ENCODE measurements at places on chromosomes 13 and 19.

- no peak for DNase-seq
Observed at GRCh38 chr13:34224877-34225276, 406.9 kb downstream of the RFC3 start.

- peak; percentile 8 for DNase-seq
Observed at GRCh38 chr13:107025991-107026390, 458.1 kb upstream of the ARGLU1 start.

- DNase-seq: no peak
Observed at GRCh38 chr19:34560229-34560628, 78.7 kb downstream of the WTIP start.

DNA sequence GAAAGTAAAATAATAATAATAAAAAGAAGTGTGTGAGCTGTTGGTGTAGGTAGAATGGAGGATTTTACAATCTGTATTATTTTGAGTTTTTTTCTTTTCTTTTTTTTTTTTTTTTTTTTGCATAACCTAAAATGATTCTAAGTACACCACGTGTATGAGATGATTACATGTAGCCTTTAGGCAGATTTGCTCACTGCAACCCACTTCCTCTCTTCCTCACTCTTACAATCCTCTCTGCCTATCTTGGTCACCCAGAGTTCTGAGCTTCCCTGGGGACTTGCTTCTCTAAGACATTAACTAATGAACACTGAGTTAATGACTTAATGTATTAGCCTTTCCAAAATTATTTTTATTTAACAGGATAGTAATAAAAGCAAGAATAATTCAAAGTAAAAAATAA, 1169.6 kb downstream of the EFNB2 start:
- DNase-seq: no peak

GRCh38 chr19:33208371-33208895, 14.3 kb downstream of the LRP3 start:
- no peak for DNase-seq

DNA sequence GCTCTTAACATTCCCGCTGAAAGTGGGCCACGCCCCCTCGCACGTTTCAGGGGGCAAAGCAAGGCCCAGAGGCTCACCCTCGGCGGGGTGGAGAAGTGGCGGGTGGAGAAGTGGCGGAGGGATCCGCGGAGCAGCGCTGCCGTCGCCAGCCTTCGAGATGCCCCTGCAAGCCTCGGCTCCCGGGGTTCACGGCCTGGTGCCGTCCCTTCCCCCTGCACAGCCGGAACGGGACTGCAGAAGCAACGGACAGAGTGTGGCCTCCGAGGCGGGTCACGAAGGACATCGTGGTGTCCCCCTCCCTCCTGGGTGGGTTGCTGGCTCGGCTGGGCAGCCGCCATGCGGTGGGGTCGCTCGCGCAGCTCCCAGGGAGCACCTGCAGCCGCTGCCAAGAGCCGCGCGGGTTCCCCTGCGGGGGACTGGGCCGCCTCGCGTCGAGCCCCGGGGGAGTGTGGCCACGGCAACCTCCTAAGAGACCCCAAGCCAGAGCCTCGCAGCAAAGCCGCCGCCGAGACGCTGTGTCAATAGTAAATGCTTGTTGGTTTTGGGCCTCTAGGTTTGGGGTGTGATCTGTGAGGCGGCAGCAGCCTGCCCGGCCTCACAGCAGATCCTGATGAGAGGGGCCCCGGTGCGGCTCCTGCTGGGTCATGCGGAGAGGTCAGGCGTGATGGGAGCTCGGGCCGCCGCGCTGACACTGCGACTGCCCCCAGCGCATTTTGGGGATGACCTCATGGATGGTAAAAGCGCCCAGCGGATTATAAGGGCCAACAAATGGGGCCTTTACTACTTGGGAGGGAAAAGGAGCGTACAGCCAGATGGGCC, 5.5 kb downstream of the TPGS1 start:
- DNase-seq: no peak

DNA sequence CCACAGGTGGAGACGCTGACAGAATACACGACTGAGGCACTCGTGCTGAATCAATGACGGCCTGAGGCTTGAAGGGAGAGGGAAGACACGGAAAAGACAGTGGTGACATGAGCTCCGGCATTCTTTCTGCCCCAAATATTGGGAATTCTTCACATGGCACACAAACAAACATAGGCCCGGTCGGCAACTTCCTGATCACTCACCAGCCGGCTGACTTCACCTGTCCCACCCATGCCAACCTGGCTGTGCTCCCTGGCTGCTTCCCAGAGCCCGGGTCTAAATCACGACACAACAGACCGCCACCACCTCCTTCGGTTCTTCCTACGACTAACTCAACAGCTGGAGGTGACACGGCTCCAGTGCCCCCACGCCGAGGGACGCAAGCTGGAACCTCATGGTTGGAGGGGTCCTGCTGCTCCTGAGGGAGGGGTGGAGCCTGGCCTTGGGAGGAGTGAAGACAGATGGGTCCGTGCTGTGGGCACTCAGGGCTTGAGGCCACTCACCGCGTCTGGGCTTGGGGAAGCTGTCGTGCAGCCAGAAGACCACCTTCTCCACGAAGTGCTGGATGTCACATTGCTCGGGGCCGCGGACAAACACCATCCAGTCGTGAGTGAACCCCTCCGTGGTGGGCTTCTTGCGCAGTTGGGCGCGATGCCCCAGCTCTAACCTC, 9.6 kb downstream of the MLLT1 start:
- DNase-seq: no peak

Measured in amniotic epithelial cell (primary cell).